ENCODE measurements at places on chromosomes 13 and 19.
A peak's percentile ranks its signal among the peaks of the same experiment; 100 is the strongest.

GRCh38 chr19:31071136-31071855 is 277.9 kb downstream of the TSHZ3 start:
- DNase-seq, result no peak

DNA sequence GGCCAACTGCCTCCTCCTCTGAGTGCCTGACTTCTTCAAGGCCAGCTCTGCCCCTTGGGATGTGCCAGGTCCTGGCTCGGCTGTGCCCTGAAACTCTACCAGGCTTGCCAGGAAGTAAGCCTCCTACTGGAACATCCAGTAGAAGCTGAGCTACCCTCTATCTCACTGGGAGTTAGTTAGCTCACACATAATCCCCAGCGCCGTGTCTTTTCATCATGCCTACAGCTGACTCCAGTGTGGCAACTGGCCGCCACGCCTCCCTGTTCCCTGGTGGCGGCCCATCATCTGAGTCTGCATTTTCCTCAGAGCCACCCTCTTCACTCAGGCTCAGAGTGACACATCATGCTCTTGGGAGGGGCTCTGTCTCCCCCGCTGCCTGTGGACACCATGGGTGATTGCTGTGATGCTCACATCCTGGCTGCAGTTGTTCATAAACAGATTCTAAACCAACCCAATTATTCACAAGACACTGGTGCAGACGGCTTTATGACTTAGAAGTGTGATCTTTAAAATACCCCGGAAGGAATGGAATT is 131.9 kb upstream of the IRS2 start:
- no peak for DNase-seq

DNA sequence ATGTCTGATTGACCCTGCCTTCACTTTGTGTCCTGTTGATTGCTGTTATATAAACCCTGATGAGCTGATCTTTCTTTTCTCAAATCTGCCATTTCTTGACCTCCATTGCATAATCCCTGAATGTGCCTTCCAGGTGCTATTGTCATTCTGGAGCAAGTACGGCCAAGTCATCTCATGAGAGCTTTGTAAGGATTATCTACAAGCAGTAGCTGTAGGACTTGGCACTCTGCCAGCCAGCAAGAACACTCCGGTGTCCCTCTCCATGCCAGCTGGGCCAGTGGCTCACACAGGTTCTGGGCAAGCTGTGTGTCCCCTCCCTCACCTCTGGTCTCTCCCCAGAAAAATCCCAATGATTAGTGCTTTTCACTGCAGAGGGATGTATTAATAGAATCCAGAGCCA is 348.1 kb downstream of the FOXO1 start:
- DNase-seq, result no peak

- DNase-seq, result no peak
Observed at GRCh38 chr13:66506051-66506777, 723.9 kb downstream of the PCDH9 start.

DNA sequence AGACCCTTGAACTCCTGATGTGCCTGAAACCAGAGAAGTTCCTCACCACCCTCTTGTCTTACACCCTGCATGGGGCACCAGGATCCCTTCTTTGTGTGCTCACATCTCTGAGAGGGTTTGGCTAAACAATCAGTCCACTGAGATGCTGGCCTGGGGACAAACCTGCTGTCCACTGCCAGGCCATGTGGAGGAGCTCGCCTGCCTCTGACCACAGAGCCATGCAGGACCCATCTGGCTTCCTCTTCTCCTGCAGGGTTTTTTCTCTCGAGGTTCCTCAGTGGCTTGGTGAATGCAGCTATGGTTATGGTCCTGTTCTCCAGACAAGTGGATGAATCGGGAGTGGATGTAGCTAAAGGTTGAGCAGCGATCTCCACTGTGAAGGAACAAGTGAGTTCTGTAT is 49.1 kb upstream of the MEDAG start:
- no peak for DNase-seq

GRCh38 chr13:39016087-39016486 is 21.8 kb downstream of the PROSER1 start:
- no peak for DNase-seq

DNA sequence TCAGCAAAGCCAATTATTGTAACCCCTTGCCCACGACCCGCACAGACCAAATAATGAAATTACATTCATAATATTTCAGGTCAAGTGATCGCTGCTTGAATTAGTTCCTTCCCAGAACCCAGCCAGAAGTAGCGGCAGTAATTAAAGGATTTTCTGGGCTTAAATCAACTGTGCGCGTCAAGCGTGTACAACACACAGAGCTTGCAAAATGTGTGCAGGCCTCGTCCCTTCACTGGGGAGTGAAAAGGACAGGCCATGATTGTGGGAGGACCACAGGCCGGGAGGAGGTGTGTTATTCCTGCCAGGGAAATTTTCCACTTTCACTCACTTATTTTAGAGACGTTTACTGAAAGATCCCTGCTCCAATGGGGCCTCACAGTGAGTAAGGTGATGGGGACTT is 84.9 kb downstream of the CHST8 start:
- no peak for DNase-seq

DNA sequence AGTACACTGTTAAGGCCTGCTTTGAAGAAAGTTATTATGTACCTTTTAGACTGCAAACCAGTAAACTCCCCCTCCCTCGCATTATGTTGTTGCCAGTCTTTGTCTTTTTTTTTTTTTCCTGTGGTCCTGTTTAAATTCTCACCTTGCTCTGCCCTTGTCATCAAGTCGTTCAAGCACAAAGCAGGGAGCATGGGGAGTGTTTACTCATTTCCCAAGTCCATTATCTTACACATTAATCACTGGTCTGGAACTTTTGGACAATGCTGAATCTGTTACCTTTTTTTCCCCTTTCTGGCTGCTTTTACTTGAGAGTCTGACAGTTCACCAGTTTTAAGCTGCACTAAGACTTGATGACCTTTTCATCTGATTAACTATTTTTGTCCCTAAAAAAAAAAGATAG is 108.2 kb downstream of the DACH1 start:
- DNase-seq, result peak; percentile 60

DNA sequence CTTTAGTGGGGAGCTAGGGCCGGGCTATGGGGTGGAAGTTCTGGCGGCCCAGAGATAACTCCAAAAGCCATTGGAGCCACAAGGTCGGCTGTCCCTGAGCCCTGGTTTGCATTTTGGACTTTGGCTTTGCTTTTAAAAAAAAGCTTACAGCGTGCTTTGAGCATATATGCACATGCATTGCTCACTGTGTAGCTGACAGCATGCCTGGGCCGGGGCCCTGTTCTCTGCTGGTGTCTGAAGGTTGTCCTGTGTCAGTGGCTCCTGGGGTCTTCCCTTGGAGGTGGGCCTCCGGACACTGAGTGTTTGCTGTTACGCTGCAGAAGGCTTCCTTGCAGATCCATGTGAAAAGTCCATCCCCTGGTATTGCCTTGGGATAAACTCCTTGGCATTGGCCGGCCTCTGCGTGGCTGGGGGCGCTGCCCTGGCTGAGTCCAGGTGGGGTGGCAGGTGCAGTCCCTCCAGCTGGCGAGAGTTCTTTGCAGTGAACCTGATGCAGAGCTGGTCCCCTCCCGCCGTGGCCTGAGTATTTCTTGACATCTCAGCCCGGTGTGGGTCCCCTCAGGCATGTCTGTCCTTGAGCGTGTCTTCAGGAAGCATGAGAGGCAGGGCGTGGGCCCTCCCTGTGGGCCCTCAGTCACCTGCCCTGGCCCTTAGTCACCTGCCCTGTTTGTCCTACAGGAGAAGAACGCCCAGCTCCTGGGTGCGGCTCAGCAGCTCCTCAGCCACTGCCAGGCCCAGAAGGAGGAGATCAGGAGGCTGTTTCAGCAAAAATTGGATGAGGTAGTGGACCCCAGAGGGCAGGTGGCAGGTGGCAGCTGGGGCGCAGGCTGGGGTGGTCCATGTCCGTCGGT is 23.0 kb downstream of the PLEKHJ1 start:
- no peak for DNase-seq

DNA sequence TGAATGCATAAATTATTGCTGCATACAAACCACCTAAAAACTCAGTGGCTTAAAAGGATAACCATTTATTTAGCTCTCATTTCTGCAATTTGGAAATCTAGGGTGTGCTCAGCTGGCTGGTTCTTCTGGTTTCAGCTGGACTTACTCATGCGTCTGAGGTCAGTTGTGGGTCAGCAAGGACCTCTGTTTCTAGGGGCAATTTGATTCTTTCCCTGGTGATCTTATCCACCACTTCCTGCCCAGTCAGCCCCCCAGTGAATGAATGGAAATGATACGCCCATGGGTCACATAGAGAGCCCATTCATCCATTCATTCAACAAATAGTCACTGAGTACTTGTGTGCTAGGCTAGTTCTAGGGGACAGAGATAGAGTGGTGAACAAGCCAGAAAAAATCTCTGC is 9.9 kb downstream of the FXYD5 start:
- no peak for DNase-seq

- no peak for DNase-seq
Observed at GRCh38 chr13:86299128-86299527, 499.9 kb upstream of the SLITRK6 start.

- no peak for DNase-seq
Observed at GRCh38 chr13:105471673-105472072, 1063.8 kb downstream of the EFNB2 start.

DNA sequence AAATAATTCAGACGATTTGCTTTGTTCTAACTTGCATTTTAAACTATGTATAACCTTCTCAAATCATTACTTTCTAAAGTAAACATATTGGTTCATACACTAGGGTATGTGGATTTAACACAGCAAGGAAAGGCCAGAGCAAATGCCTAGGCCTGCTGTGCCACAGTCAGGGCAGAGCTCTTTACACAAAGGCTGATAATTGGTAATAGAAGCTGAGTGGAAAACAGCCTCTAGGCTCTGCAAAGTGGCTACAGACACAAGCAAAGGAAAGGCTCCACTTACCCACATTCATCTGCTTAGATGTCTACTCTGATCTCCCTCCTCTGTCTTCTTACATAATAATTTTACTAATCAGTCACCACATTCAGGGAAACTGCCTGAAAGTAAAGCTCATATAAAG is 382.9 kb downstream of the OLFM4 start:
- DNase-seq, result no peak

GRCh38 chr13:94706101-94706842 is 6.1 kb downstream of the SOX21 start:
- DNase-seq, result no peak

- no peak for DNase-seq
Observed at GRCh38 chr13:71853725-71854124, 13.3 kb downstream of the DACH1 start.

- no peak for DNase-seq
Observed at GRCh38 chr19:15412832-15413231, 6.0 kb downstream of the AKAP8L start.

GRCh38 chr13:112852808-112853207 is 116.2 kb upstream of the MCF2L start:
- DNase-seq, result no peak

DNA sequence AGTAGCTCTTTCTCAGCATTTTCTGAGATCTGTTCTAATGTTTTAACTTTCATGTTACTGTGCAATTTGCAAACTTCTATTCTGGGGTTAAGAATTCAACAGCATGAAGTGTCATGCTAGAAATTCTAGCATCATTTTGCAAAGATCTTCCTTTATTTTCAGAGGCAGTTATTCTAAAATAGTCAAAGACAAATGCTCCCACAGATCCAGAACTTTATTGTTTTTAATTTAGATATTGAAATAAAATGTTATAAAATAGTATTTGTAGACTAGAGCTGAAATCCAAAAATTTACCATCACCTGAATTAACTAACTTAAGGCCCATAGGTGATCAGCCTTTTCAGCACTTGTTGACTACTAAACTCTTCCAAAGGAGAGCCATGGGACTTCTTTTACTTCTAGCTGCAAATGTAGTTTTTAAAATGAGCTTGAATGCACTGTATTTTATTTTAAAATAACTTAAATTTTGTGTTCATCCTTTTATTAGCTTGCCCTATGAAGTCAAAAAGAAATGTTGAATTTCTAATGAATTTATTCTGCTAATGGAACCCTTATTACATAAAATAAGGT is 3.2 kb downstream of the MAB21L1 start:
- DNase-seq, result no peak

GRCh38 chr19:5637971-5638370 is 15.1 kb downstream of the SAFB start:
- no peak for DNase-seq

- no peak for DNase-seq
Observed at GRCh38 chr13:67855741-67856238, 625.7 kb upstream of the PCDH9 start.

- DNase-seq, result no peak
Observed at GRCh38 chr13:21235174-21235573, 58.7 kb downstream of the MRPL57 start.

GRCh38 chr13:24407844-24408243 is 98.5 kb downstream of the C1QTNF9 start:
- no peak for DNase-seq

- DNase-seq, result peak; percentile 62
Observed at GRCh38 chr19:18562086-18562485, 4.4 kb downstream of the KXD1 start.

DNA sequence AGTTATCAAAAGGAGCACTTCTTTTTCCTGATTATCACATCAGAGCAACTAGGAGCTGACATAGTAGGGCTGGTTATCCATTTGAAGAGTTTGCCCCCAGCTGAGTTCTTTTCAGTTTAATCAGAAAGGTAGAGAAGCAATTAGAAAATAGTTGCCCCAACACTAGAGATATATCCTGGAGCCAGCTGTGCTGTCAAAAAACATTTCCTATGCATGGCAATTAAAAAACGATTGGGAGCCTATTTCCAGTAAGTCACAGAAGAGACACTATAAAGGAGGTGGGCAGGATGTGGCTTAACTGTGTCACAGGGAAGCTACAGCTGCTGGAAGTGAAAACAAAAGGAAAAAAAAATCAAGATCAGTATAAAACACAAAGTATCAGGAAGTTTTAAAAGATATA is 155.7 kb upstream of the SLITRK1 start:
- no peak for DNase-seq

GRCh38 chr19:50024719-50025021 is 502 bp downstream of the VRK3 start:
- no peak for DNase-seq

GRCh38 chr13:113207890-113208420 is 514 bp downstream of the PCID2 start:
- DNase-seq, result peak; percentile 53

GRCh38 chr13:51525567-51526167 is 58.6 kb upstream of the WDFY2 start:
- DNase-seq, result no peak

DNA sequence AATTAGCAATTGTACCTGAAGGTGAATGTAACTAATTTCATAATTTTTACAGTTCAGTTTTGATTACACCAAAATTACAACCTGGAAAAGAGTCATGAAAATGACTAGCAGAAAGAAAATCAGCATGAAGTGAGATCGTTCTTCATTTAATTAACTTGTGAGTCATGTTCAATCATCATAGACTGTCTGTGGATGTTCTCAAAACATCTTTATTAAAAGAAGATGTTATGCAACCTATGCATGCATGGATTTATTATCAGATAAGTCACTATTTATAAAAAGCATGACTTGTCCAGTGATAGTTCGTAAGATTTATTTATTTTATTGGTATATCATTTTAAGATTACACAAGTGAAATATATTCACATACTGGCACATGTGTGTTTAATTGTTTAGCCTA is 245.9 kb downstream of the ITGBL1 start:
- no peak for DNase-seq

GRCh38 chr19:17872251-17873001 is 681 bp downstream of the SLC5A5 start:
- DNase-seq, result no peak

GRCh38 chr19:53870485-53870844 is 2.8 kb downstream of the MYADM start:
- no peak for DNase-seq

GRCh38 chr19:49874503-49875157 is 2.5 kb downstream of the AKT1S1 start:
- no peak for DNase-seq
